PC-9 (cell line): ENCODE measurements at places on chromosomes 5 and 9. TPM values are rescaled to one million over a fixed set of nuclear protein-coding genes. Genes with fewer than 3 reads are reported as not detected.

The CHMP5 gene
- total RNA-seq: 63.0 and 78.2 TPM in 2 replicates

The SPEF2 gene
- 7.5 and 10.6 TPM in 2 replicates for total RNA-seq

The IL3 gene
- not detected in 2 replicates for total RNA-seq

The GRIN3A gene
- not detected in 2 replicates for total RNA-seq

The FGFR4 gene
- 14.7 and 16.7 TPM in 2 replicates for total RNA-seq

The CER1 gene
- not detected in 2 replicates for total RNA-seq

The SOX30 gene
- total RNA-seq: 0.11 TPM in 1 of 2 replicates, not detected in the other

The CDKN2B gene
- 33.8 and 40.2 TPM in 2 replicates for total RNA-seq

The EXOSC3 gene
- total RNA-seq: 24.7 and 40.7 TPM in 2 replicates

The WNT8A gene
- 0.35 TPM in 1 of 2 replicates, not detected in the other for total RNA-seq

The CDC20B gene
- not detected in 2 replicates for total RNA-seq

The ADAMTSL1 gene
- total RNA-seq: not detected in 2 replicates

The KCNN2 gene
- not detected in 2 replicates for total RNA-seq

The EGFLAM gene
- total RNA-seq: not detected in 2 replicates

The PPP3R2 gene
- total RNA-seq: not detected in 2 replicates

The CORO2A gene
- total RNA-seq: 19.5 and 19.8 TPM in 2 replicates

The ASPN gene
- not detected in 2 replicates for total RNA-seq

The SURF1 gene
- 57.7 and 69.1 TPM in 2 replicates for total RNA-seq

The RPS23 gene
- total RNA-seq: 1,620 and 2,191 TPM in 2 replicates

The FYB1 gene
- total RNA-seq: 7.1 and 10.5 TPM in 2 replicates

The PCDHAC2 gene
- total RNA-seq: 2.8 and 3.4 TPM in 2 replicates
